ENCODE measurements at places on chromosomes 5 and 9.
A peak's percentile ranks its signal among the peaks of the same experiment; 100 is the strongest.

- DNase-seq, result no peak
Measured at GRCh38 chr9:70137577-70137976, 93.9 kb downstream of the MAMDC2 start.

DNA sequence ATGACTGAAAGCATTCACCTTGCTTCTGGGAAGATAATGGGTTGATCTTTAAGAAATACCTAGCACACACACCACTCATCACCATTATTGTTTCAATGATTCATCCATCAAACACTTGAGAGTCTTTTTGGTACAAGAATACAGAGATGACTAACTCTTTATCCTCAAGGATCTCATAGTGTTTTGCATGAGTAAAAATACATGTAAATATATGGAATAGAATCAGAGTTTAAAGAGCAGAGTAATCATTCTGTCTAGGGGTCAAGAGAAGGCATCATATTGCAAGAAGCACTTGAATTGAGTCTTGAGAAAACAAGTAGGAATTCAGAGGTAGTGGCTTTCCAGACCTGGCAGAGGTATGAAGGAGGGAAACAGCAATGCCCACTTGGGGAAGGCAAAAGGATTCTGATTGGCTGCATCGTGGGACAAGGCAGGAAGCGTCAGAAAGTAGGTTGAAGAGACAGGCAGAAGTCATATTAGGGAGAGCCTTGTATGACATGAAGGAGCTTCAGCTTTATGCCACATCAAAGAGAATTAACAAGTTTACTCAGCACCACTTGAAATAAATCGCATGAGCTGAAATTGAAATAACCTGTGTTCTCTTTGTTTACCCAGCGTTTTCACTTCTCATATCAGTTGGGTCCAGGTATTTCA lies 542.5 kb downstream of the TLE1 start:
- no peak for DNase-seq

DNA sequence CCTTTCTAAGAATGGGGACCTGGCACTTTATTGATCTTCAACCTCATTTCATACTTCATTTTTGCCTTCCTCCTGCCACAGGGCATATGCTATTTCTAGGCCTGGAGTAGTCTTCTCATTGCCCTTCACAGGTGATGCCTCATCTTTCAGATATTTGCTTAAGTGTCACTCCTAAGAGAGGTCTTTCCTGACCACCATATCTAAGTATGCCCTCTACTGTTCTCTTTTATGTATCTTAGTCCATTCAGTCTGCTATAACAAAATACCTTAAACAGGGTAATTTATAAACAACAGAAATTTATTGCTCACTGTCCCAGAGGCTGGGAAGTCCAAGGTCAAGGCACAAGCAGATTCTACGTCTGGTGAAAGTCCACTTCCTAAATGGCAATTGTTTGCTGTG lies 99.1 kb downstream of the ADAMTS6 start:
- no peak for DNase-seq

GRCh38 chr5:163727028-163727427 lies 221.6 kb downstream of the MAT2B start:
- no peak for DNase-seq

- peak; percentile 82 for DNase-seq
Measured at GRCh38 chr9:114348906-114349482, 19.3 kb downstream of the ORM2 start.

- DNase-seq, result no peak
Measured at GRCh38 chr9:128084746-128085145, 16.7 kb downstream of the SLC25A25 start.

GRCh38 chr5:136208916-136209315 lies 16.0 kb upstream of the SMIM32 start:
- DNase-seq, result no peak

- no peak for DNase-seq
Measured at GRCh38 chr9:133635098-133635497, 1.1 kb upstream of the DBH start.

DNA sequence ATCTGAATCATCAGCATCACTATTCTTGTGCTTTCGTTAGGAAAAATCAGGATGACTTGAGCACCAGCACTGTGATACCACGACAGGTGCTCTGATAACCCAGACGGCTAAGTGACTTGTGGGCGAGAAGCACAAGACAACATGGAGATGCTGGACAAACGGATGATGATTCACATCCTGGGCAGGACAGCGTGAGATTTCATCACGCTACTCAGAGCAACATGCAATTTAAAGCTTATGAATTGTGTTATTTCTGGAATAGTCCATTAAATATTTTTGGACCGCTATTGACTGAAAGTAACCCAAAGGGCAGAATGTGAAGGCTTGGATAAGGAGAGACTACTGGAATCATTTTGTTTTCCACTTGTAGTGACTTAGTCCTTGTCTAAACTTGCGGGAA lies 114.8 kb upstream of the DAPK1 start:
- DNase-seq, result no peak

- peak; percentile 18 for DNase-seq
Measured at GRCh38 chr5:170095646-170096045, 10.1 kb upstream of the FOXI1 start.

- peak; percentile 63 for DNase-seq
Measured at GRCh38 chr5:40384782-40385390, 294.8 kb upstream of the PTGER4 start.

DNA sequence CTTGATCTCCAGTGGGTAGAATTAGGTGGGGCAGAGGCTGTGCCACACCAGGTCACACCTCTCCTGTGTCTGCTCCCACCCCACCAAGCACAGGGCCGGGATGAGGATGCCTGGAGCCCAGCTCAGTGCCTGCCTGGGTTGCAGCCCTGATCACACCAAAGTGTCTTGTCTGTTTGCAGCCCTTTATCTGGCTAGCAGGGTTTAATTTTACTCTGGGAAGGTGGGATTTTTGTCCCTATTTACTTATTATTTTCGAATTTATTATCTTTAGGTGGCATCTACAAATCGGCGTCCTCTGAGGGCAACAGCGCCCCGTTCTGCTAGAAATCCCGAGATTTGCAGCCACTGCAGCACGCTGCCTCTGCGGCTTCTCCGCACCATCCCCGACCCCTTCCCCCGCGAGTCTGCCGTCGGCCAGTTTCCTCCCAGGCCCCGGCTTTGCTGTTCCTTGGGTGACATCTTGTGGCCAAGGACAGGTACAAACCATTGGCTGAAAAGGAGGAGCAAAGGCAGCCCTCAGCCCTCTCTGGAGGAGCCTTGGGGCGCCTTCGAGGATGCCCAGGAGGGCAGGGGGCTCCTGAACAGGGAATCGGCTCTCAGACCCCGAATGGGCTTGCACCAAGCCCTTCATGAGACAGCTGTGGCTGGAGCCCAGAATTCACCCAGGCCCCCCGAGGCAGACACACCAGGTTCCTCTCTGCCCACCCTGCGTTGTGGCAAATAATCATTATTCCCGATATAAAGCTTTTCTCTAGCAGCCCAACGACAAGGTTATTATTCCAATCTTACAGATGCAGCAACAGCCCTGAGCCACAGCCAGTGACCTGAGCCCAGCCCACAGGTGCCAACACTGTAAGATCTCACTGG lies 113.0 kb downstream of the GAPVD1 start:
- DNase-seq, result peak; percentile 88

- no peak for DNase-seq
Measured at GRCh38 chr9:113622600-113623400, 159.3 kb downstream of the RGS3 start.

DNA sequence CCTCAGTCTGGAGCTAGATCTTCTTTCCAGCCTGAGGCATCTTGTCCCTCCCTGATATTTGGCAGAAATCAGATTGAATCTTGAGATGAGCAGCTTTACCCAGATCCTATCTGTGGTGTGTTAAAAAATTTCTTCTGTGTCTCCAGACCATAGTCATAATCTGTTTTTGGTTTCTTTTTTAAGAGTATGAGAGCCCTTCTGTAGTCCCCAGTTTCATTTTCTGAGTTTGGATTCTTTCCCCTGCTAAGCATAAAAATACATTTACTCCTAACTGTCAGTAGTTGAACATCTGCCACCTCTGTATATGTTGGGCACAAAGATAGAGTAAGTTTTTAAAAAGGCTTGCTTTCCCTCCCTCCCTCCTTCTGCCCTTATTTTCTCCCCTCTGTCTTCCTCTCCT lies 137.7 kb downstream of the CNTLN start:
- no peak for DNase-seq

GRCh38 chr5:97751540-97751939 lies 568.5 kb upstream of the RIOK2 start:
- no peak for DNase-seq

- DNase-seq, result no peak
Measured at GRCh38 chr5:50655067-50655809, 11.2 kb upstream of the PARP8 start.

DNA sequence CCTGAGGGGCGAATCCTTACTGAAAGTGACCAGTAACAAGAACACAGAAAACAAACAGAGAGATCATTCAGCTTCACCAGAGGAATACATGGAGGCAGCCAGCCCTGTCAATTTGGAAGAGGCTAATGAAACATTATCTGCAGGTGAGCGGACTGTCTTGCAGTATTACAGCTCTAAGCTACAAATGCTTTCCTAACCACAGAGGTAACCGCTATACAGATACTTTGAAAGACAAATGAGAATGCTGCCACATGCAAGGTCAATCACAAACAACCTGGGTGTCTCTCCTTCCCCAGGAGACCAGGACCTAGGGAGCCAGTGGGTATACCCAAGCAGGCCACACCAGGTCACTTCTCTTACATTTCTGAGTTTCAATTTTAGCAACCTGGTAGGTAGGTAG lies 30.2 kb downstream of the EFNA5 start:
- DNase-seq, result no peak

GRCh38 chr5:60368100-60368499 lies 331.9 kb downstream of the DEPDC1B start:
- no peak for DNase-seq

- DNase-seq, result no peak
Measured at GRCh38 chr9:107625383-107625984, 135.9 kb upstream of the KLF4 start.

All from hematopoietic multipotent progenitor cell treated with erythropoietin and hydrocortisone succinate and interleukin-3 and kit ligand, for 6 days (in vitro differentiated cells).